Ecto neural progenitor cell (in vitro differentiated cells): ENCODE measurements at places on chromosomes 1 and 21.

DNA sequence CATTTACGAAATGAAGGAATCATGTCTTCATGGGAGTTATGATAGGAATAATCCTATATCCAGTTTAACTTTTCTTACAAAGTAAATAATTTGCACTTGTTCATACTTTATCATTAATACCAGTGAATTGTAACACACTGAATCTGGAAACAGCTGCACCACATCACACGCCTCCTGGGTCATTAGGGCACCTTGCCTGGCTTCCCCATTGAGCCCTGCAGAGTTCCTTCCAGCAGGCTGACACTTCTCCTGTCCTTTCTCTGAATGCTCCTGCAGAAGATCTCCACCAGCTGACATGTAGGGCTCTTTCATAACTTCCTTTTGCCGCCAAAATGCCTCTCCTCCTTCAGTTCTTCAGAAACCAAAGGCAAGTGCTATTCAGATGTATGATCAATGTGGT, 201.1 kb downstream of the DAB1 start:
- no peak for DNase-seq

- DNase-seq: no peak
Observed at GRCh38 chr1:201374364-201374763, 3.1 kb downstream of the TNNT2 start.

GRCh38 chr1:47865881-47866535, 131.2 kb downstream of the TRABD2B start:
- no peak for DNase-seq

GRCh38 chr1:197677752-197678295, 97.5 kb downstream of the DENND1B start:
- DNase-seq: no peak

- DNase-seq: no peak
Observed at GRCh38 chr1:26861286-26861701, 1.7 kb upstream of the SFN start.

GRCh38 chr1:91691525-91691924, 190.9 kb downstream of the CDC7 start:
- no peak for DNase-seq

- DNase-seq: peak; percentile 9
Observed at GRCh38 chr1:53585565-53585964, 126.4 kb downstream of the DMRTB1 start.

GRCh38 chr1:7975212-7975865, 13.8 kb downstream of the PARK7 start:
- peak; percentile 85 for DNase-seq

GRCh38 chr1:52693843-52694242, 4.3 kb downstream of the COA7 start:
- DNase-seq: no peak

GRCh38 chr1:3078871-3079270, 9.9 kb downstream of the PRDM16 start:
- no peak for DNase-seq

DNA sequence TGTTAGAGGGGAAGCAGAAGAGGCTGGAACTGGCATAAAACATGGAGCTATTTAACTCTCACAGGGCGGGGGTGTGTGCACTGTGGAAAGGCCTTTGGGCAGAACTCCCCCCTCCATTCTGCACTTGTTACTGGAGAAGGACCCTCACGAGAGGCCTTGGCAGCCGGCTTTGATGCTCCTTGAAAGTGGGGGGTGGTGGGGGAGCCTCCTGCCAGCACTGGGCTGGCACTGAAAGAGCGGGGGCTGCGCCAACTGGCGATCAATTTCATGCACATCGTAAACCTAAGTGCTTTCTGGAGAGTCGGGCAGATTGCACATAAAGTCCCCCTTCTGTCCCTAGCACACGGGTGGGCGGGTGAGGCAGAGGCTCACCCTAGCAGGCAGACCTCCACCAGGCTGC, 28.9 kb downstream of the FOXO6 start:
- DNase-seq: no peak

DNA sequence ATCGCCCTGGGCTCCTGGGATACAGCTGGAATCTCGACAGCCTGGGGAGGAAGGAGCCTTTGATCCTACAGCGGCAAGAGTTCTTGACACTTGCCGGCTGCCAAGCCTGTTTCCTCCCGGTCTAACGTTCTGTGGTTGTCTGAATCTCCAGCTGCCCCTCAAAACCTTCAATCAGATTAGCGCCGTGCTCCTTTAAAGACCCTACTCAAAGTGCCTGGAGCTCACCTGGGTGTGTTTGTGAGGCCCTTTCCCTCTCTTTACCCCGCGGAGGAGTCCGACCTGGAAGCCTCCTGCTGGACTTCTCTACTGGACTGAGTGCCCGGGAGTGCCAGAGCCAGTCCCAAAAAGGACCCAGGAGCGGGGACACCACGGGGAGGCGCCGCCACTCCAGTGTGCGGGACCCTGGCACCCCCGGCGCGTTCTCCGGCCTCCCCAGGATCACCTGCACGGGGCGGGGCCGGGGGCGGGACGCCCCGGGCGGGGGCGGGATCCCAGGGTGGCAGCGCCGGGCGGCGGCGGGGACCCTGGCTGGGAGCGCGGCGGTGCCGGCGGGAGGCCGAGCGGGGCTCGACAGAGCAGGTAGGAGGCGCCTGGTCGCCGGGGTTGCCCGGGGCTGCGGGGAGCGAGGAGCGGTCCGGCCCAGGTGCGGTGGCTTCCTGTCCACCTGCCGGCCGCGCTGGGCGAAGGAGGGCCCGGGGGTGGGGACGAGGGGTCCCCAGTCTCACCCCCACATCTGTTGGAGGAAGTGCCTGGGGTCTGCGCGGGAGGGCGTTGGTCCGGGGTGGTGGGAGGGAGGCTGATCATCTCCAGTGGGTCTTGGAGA, at the start of gene NCMAP:
Gene NCMAP (plus strand): TSS at position 497 of the 823 bp plus-strand sequence. CDS start 39,344 bp downstream, outside the sequence.
- DNase-seq: peak; percentile 58

GRCh38 chr1:89739844-89740216, 81.0 kb upstream of the LRRC8D start:
- DNase-seq: no peak

DNA sequence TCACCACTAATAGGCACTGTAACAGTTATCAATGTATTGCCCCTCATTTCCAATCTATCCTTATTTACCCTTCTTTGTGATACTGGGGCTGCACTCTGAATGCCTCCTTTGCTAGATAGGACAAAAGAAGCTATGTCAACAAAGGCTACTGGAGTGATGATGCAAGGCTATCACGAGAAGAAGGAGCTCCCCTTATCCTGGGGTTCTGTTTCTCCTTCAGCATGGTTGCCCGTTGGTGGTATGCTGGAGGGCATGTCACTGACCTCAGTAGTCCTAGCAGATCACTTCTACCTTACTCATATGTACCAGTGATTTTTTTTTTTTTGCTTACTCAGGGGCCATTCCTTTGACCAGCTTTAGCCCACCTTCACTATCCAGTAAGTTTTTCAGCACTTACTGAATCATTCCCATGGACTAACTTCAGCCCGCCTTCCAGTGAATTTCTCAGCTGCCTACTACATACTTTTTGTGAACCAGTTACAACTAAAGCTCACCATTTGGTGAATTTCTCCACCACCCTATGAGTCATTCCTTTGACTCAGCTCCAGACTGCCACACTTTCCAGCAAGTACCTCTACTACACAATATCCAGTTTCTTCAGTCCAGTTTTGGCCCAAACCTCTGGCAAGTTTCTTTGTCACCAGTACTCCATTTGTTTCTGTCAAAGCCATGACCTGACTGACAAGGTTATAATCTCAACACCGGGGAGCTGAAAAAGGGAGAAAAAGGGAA, 944.5 kb downstream of the KCNT2 start:
- DNase-seq: no peak

DNA sequence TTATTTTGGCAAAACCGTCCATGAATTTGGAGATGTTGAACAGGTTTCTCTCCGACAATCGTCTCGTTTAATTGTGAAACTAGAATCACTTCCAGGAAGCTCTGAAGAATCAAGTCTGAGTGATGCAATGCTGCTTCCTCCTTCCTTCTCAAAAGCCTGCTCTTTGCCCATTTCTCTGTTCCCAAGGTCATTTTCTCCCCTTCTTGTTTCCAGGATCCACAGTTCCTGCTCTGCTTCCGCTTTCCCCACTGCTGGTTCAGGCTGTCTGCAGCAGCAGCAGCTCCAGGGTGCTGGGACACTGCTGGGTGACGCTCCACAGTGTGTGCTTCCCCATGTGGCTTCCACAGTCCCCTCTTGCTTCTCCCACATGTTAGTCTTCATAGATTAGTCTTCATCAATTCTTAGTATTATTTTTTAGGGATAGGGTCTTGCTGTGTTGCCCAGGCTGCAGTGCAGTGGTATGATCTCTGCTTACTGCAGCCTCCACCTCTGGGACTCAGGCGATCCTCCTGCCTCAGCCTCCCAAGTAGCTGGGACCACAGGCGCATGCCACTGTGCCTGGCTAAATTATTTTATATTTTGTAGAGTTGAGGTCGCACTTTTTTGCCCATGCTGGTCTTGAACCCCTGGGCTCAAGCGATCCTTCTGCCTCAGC, 156.2 kb downstream of the DYRK1A start:
- no peak for DNase-seq

- DNase-seq: no peak
Observed at GRCh38 chr21:24032709-24033232, 1574.5 kb downstream of the MRPL39 start.

DNA sequence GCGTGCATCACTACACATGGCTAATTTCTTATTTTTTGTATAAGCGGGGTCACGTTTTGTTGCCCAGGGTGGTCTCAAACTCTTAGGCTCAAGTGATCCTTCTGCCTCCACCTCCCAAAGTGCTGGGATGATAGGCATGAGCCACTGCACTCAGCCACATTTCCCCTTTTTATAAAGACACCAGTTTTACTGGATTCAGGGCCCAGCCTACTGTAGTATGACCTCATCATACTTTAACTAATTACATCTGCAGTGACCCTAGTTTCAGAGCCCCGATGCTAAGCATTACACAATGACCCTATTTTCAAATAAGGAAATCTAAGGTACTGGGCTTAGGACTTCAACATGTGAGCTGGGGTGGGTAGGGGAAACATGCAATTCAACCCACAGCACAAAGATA, 31.8 kb upstream of the ENAH start:
- no peak for DNase-seq

DNA sequence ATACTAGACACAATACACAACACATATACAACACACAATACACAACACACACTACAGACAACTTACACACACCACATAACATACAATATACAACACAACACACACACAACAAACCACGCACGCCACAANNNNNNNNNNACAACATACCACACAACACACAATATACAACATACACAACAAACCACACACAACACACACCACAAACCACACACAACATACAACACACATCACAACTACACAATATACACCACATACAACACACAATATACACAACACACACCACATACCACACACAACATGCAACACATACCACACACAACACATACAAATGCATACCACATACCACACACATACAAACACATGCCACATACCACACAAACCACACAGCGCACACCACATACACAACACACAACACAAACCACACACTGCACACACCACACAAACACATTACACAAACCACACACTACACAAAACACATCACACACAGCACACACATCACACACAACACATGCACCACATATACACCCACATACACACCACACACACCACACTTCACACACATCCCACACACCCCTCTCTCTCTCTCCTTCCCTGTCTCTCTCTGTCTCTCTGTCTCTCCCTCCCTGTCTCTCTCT, 108.3 kb downstream of the ETS2 start:
- peak; percentile 19 for DNase-seq

GRCh38 chr21:42120903-42121535, 49.9 kb downstream of the UMODL1 start:
- no peak for DNase-seq

- DNase-seq: no peak
Observed at GRCh38 chr1:225366552-225366951, 61.3 kb downstream of the LBR start.

DNA sequence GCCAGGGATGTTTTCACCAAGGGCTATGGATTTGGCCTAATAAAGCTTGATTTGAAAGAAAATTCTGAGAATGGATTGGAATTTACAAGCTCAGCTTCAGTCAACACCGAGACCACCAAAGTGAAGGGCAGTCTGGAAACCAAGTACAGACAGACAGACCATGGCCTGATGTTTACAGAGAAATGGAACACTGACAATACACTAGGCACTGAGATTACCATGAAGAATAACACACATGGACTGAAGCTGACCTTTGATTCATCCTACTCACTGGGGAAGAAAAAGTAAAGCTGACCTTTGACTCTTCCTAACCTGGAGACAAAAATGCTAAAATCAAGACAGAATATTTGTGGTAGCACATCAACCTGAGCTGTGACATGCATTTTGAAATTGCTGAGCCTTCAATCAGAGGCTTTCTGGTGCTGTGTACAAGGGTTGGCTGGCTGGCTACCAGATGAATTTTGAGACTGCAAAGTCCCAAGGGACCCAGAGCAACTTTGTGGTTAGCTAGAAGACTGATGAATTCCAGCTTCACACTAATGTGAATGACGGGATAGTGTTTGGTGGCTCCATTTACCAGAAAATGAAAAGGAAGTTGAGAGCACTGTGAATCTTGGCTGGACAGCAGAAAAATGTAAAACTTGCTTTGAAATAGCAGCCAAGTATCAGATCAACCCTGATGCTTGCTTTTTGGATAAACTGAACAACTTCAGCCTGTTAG, 190.4 kb upstream of the KCTD3 start:
- no peak for DNase-seq

DNA sequence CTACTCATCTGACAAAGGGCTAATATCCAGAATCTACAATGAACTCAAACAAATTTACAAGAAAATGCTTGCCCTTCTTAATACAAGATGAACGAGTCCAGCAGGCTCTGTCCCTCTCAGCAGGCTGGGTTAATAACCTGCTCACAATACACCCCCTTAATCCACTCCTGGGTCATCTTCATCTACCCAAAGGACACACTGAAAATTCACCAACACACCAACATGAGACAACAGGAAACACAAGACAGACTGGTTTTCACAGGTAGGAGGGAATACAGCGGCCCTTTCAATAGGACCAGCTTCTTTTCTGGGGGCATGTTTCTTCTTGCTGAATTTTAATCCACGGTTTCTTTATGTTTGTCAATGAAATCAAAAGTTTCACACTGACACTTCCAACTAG, 44.6 kb downstream of the SUSD4 start:
- no peak for DNase-seq

GRCh38 chr1:51535006-51535592, 16.0 kb upstream of the EPS15 start:
- no peak for DNase-seq

DNA sequence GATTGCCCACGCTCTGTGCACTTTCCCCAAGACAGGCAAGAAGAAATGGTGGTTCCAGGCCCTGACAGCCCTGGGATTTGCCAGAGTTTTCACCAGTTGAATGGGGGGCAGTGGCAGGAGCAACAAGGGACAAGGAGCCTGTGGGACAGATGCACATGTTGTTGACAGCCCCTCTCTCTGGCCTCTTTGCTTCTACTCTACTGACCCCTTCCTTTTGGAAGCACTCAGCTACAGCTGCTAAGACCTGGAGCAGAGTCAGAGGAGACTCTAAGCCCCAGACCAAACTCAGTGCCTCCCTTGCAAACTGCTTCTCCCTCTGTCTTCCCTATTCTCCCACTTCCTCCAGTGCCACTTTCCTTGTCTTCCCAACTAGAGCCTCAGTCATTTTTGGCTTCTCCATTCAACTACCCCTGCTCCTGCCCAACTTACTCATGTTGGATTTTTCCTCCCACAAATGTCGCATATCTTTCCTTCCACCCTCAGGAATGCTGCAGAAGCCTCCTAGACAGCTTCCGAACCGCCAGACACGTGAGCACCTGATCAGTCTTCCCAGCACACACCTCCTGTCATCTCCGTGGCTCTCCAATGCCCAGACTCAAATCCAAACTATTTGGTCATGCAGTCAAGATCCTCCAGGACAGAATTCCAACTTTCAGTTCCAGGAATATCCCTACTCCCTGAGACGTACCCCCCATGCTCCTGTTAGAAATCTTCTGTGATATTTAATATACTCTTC, 9.1 kb downstream of the INKA2 start:
- DNase-seq: no peak
